ENCODE measurements at places on chromosomes 7 and 10.

DNA sequence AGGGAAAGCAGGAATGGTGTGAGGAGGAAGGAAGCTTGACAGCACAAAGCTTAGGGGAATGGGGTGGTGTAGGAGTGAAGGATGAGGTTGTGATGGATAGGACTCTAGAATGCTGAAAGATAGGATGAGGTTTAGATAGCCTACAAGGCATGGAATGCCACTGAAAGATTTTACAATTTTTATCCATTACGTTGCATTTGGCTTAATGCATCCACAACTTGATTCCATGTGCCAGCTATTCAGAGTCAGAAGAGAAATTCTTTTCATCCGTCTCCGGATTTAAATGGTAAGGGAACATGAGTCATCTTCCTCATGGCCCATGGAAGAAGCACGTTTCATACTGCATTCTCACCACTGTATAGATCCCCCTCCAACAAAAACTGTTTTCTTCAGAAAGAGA, 212.4 kb upstream of the BMPER start:
- no peak for DNase-seq

GRCh38 chr10:44284198-44285084, 100.5 kb downstream of the CXCL12 start:
- no peak for DNase-seq

- no peak for DNase-seq
These were observed 6.0 kb downstream of the COL13A1 start for GRCh38 chr10:69807696-69808095.

- no peak for DNase-seq
These were observed 2.2 kb upstream of the CDCA7L start for GRCh38 chr7:21947946-21948345.

DNA sequence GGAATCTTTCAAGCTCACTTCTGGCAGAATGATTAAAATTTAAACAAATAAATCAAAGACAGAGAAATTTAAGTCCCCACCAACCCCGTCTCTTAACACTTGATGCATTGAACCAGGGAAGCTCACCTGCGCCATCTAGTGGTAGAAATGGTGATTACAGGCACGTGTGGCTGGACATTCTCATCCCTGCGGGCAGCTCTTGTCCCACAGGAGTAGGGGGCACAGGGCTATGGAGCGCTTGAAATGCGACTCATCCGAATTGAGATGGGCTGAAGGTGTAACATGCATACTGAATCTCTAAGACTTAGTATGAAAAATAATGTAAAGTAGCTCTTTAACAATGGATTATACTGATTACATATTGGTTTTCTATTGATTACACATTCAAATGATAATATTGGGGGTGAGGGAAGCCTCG, 24.8 kb upstream of the SLIT1 start:
- DNase-seq, result peak; percentile 74

DNA sequence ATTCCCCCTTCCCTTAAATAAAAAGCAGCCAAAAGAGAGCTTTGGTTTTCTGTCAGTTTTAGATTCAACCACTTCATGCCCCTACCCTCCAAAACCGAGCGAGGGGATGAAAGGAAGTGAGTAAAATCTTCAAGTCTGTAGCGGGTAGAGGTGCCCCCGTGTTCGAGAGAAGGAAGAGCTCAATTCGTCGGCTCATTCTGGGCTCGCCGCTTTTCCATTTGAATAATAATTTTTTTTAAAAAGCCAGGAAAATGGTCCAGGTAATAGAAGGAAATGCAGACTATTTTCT, 436.2 kb upstream of the GALNT17 start:
- DNase-seq, result no peak

DNA sequence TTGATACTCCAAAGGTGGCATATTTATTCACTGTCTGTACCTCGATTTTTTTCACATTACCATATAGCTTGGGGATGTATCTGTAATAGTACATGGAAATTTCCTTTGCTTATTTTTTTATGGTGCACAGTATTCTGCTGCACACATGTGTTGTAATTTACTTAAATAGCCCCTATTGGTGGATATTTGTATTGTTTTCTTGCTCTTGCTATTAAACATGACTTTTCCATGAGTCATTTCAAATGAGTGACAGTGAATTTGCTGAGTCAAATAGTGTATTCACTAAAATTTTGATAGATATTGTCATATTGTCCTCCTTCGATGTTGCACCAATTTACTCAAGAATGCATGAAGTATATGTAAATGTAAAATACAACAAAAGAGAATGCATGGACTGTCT, 122.7 kb upstream of the STEAP4 start:
- no peak for DNase-seq

DNA sequence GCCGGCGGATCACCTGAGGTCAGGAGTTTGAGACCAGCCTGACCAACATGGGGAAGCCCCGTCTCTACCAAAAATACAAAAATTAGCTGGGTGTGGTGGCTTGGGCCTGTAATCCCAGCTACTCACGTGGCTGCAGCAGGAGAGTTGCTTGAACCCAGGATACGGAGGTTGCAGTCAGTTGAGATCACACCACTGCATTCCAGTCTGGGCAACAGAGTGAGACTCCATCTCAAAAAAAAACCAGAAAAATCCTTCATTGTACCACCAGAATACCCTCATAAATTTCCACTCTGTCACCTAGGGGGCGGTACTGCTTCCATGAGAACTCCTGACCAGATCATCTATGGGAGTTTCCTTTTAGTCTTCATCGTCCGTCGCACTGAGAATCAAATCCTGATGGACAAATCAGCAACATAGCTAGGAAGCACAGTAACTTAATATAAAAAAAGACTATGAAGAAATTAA, 225.8 kb upstream of the KLF14 start:
- DNase-seq, result peak; percentile 86

- DNase-seq, result no peak
These were observed 48.8 kb downstream of the VIM start for GRCh38 chr10:17276756-17277424.

DNA sequence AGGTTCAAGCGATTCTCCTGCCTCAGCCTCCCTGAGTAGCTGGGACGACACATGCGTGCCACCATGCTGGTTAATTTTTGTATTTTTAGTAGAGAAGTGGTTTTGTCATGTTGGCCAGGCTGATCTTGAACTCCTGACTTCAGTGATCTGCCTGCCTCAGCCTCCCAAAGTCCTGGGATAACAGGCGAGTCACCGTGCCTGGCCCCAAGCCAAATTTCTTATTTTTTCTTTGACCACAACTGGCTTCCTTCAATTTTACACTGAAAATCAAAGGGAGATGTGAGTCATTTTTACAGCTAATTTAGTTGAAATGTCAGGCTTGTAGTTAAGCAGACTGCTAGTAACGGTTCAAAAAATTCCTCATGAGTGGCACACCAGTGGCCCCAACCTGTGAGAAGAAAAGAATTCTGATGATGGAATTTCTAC, 7.8 kb downstream of the RNF216 start:
- no peak for DNase-seq

DNA sequence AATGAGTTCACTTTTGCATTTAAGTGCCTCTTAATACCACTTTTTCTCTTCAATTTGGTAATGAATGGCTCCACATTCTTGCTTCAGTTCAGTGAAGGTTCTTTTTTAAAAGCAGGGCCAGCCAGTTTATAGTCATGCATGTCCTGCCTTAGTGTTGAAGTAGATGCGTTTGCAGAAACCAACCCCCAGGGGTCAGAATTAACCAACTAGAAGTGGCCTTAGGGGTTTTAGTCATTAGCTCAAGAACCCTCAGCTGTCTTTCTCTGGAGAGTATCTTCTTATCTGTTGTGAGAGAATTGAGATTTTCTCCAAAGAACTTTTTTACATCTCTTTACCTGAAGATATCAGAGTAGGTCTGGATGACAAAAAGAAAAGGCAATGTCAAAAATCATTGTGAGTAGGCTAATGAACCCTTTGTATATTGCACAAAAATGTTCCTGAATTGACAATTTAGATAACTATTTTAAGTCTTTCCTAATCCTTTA, 82.2 kb downstream of the PIK3CG start:
- peak; percentile 87 for DNase-seq

DNA sequence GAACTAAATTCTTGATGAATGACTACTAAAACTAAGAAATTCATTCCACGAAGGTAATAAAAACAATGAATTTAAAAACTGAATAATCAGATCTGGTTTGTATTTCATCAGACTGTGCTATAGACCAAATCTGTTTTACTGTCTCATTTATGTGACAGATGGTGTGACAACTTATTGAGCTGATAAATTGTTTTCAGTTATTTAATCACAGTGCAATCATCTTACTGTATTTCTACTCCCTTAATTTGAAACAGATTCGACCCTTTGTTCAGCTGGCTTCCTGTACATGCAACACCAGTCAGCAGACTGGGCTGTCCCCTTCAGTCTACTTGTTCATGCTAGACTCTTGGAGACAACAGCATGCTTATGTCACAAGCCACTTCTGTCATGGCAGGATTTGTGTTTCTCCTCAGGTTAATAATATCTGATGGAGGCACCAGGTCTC, 150.9 kb downstream of the MBL2 start:
- DNase-seq, result peak; percentile 41

- DNase-seq, result no peak
These were observed 25.5 kb downstream of the SNX10 start for GRCh38 chr7:26317211-26317610.
